ENCODE measurements at places on chromosomes 1 and 21. TPM values are rescaled to one million over a fixed set of nuclear protein-coding genes. Genes with fewer than 3 reads are reported as not detected.
A peak's percentile ranks its signal among the peaks of the same experiment; 100 is the strongest.

The LCE2C gene
- not detected for polyA plus RNA-seq

The TMEM61 gene
- not detected for polyA plus RNA-seq

The GJC2 gene
- polyA plus RNA-seq = not detected

The PCAT6 gene
- 0.73 TPM for polyA plus RNA-seq

The CD5L gene
- not detected for polyA plus RNA-seq

The EDARADD gene
- 5.8 TPM for polyA plus RNA-seq

The AGMAT gene
- 0.64 TPM for polyA plus RNA-seq

DNA sequence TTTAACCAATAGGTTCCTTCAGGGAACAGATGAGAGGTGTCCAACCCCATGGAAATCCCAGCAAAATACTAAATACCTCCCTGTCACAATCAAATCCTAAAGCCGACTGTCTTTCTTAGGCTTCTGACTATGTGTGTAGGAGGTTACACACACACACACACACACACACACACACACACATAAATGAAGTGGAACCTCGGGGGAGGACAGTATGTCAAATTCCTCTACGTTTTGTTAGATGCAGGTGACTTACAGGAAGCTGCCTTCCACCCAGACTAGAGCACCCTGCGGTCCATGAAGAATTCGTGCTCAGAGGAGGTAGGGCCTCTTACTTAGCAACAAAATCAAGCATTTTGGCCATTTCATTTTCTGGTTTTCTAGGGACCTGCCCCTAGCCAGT lies 16.4 kb downstream of the RSPH1 start:
- no peak for DNase-seq

DNA sequence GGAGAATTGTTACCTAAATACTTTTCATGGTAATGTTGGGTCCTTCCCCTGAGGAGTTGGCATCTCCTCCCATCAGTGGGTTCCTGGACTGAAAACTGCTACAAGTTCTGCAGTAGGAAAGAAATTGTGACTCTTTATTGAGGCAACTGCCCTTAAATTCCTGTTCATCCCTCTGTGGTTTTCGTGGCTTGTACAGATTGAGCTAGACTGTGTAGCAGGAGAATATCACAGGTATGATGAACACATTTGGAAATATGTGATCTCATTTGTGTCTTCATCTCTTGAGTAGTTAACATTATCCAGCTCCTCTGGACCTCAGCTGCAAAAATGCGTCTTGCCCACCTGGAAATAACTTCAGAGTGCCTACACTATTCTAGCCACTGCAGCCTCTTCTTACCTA lies 390.6 kb downstream of the PTPRC start:
- no peak for DNase-seq

DNA sequence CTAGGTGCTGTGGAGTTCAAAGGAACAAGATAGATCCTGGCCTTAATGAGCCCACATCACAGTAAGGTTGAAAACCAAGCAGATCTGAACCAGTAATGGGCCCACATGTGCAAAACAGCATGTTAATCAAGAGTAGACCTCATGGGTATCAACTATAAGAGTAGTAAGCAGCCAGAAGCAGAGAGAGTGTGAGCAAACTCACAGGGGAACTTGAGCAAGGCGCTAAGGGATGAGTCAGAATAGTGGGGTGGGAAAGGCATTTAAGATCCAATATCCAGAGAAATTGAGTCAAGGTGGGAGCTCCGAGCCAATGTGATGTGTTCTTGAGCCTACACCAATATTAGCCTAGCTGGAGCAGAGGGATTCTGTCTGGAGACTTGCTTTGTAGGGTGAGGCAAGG lies 52.4 kb upstream of the GJA5 start:
- DNase-seq = no peak

GRCh38 chr1:101310506-101310905 lies 73.7 kb downstream of the S1PR1 start:
- DNase-seq = peak; percentile 55
